ENCODE measurements at places on chromosomes 1 and 21.

DNA sequence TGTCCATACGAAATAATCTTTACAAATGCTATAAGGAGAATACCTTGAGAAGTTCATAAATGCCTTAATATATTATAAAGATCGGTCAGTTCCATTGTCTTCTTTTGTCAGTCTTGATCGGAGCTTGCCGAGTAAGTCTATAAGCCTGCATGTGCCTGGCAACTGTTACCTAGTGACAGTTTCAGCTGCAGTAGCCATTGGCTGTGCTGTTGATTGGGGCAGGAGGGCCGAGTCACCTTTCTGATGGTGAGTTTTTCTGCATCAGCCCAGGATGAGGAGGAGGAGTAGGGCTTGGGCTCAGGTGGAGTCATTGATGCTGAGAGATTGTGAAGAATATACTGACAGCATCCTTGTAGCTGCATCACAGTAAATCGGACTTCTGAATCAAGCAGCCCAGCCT lies 1.9 kb upstream of the GPR52 start:
- no peak for DNase-seq

DNA sequence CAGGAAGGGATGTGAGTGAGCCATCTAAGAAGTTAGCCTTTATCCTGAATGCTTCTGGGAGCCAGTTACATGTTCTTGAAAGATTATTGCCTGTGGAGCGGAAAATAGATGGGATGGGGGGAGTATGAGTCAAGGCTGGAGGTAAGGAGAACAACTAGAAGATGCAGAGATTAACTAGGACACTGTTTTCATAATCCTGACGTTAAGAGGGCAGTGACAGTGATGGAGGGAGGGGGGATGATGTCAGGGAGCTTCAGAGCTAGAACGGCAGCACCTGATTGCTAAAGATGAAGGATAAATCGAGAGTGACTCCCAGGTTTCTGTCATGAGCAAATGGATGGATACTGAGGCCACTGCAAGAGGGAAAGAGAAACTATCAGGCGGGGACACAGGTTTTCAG lies 10.0 kb upstream of the RCSD1 start:
- DNase-seq, result no peak

DNA sequence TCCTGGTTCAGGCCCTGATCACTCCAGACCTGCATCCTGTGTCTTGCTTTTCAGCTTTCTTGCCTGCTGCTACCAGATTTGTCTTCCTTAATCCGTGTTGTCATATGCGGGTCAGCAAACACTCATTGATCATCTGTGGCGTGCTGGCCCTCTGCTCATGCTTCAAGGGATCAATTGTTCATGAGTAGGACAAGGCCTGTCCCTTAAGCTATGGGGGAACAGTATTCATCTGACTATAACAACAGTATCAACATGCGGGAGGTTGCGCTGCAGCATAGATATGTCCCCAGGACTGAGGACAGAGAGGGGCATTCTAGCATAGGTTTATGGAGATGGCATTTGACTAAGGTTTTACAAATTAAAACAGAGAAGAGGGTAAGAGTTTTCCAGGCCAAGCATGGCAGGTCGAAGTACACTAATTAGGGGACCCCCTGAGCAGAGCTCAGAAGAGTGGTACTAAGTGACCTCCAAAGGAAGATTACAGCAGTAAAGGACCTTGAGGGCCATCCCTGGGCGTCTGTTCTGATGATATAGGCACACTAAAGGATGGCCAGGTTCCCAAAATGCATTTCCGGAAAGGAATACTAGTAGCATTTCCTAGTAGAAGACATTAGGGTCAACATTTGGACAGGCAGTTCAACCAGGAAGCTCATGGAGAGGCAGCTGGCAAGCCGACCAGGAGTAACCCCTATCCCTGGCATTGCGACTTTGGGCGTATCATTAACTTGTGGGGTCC lies 811 bp upstream of the ZNF672 start:
- no peak for DNase-seq

DNA sequence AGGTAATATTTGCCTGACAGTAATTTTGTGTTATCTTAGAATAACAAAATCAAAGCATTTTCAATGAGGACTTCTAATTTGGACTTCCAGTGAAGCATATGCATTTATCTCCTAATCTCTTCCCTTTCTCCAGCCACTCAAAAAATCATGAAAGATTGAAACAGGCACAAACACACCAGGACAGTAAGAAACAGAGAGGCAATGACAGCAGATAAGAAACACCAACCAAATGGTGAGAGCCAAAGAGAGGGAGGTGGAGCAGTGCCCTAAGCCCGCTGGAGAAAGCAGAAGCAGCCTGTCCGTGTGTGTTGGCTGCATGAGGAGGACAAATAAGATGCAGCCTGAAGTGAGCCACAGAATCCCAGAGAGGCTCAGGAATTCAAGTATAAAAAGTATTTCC lies 39.0 kb downstream of the SLC44A3 start:
- no peak for DNase-seq

DNA sequence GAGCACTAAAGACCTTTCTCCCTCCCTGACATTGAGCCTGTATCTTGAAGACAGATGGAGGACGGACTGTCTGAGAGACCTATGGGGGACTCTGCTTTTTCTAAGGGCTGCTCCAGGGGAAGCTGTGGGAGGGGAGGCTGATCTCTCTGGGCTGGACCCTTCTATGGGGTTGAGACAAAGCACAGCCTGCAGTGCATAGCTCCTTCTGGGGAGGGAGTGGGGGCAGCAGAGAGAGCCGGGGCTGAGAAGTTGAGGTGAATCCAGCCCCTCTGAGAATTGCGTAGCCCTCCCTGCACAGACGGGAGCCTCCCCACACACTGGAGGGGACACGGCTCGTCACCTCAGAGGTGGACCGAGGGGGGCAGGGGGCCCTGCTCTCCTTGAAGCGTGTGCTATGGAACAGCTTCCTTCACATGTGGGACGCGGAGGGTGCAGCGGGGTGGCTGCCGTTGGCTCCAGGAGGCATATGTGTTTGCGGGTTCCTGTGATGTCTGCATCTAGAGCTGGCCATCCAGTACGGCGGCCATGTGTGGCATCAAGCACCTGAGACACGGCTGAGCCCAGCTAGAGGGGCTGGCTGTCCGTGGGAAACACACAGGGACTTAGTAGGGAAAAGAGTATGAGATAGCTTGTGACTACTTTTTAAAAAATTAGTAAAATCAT lies 299.1 kb downstream of the CAMTA1 start:
- DNase-seq, result no peak

DNA sequence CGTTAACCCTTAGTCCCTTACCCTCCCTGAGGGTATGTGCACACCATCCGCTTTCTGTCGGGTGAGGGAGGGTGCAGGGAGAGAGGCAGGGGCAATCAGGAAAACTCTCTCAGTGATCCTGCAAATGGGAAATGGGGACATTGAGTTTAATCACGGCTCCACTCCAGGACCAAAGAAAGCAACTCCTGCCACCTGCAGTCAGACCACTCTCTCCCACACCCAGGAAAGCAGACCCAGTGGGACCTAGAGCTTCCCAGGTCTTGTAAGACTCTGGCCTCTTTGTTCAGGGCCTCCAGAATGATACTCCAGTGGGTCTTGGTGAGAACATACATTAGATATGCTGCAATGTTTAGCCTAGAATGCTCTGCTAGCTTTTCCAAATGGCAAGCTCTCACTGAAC lies 71.5 kb downstream of the GNG12 start:
- no peak for DNase-seq

DNA sequence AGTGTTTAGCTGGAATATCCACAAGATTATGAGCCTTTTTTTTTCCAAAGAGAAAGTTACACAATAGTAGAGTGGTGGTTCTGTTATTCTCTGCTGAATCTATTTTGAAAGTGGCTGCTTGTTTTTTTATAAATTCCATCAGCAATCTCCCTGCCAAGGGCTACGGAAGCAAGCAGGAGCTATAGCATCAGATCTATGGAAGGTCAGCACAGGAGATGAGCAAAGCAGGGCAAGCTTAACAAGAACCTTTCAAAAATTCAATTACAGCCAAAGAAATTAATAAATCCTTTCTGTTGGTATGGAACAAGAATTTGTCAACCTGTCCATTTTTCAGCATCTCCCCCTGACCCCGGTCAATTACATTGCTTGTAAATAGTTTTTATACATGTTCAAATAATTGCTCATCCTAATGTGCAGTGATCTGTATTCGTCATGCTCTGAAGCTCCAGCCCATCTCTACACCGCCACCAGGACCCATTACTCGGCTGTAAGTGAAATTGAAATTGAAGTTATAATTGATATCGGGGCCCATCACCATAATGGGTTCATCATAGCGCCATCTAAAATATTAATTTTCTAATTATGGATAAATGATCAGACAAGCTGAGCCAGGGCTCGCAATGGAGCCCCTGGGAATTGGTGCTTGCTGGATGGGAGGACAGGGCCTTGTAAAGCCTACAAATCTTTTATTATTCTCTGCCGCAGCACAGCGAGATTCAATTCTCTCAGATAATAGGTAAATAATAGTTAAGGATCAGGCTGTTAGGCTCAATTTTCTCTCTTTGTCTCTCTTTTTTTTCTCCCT lies 215.1 kb downstream of the ATG4C start:
- no peak for DNase-seq

- no peak for DNase-seq
These were observed 599.9 kb upstream of the RGS18 start for GRCh38 chr1:191558379-191558778.

GRCh38 chr1:57549300-57549699 lies 125.4 kb upstream of the DAB1 start:
- DNase-seq, result no peak

GRCh38 chr1:24364975-24365678 lies 46.0 kb downstream of the GRHL3 start:
- no peak for DNase-seq

- DNase-seq, result no peak
These were observed 310.8 kb downstream of the USP25 start for GRCh38 chr21:16040601-16041000.

- no peak for DNase-seq
These were observed 11.2 kb downstream of the ACTRT2 start for GRCh38 chr1:3032371-3033039.

- no peak for DNase-seq
These were observed 27.4 kb downstream of the CACHD1 start for GRCh38 chr1:64497088-64497883.

DNA sequence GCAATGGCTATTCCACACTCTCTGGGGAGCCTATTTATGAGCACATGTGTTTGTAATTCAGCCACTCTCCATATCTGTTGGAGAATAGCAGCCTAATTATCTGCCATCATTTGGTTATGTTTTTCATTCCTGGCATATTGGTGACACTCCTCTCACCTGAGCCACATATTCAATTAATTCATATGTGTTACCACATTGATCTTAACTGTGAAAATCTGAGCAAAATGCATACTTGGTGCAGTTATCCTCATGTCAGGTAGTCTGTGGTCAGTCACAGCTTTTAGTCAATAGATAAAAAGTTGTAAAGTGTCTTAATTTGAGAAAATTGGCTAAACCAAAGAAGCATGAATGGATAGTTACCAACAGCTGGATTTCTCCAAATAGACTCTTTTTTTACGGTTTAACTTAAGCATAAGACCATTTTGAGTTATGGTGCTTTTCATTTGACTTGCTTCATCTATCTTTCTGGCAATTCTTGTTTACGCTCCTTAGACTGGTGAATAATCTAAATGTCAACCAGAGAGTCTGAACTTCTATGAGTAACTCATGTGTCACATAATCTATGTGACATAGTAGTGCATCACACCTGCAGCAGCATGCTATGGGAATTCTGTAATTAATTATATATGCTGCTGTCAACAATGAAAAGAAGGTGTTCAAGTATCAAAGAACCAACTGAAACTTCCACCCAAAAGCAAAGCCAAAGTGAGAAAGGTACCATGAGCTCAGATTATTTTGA lies 187.7 kb upstream of the SGIP1 start:
- no peak for DNase-seq

GRCh38 chr1:24769656-24770651 lies 24.7 kb downstream of the CLIC4 start:
- no peak for DNase-seq
